ENCODE measurements at places on chromosomes 3 and 15.

DNA sequence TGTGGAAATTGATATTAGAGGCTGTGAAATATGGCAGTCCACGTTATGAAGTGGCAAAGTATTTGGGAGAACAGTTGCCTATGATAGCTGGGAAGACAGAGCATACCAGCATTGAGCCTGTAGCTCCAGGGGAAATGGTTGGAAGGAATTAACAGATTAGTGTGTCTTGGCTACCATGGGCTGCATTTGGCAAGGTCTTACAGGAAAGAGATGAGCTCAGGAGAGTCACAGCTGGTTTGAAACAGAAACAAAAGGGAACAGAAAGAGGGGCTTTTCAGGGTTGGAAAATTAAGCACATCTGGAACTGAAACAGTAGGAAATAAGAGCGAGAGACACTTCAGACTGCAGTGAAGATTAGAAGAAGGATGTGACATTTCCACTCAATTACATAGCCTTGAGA lies 141.7 kb downstream of the FBLN2 start:
- no peak for DNase-seq

DNA sequence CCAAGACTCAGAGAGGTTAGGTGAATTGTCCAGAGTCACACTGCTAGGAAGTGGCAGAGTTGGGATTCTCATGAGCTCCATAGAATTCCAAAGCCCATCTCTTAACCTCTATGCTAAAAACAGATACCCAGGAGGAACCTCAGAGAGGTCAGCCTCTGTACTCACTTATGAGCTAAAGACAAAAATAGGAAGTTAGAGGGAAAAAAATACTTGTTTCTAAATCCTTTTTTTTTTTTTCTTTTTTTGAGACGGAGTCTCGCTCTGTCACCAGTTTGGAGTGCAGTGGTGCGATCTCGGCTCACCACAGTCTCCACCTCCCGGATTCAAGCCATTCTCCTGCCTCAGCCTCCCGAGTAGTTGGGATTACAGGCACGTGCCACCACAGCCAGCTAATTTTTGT lies 31.4 kb downstream of the FSD2 start:
- DNase-seq, result no peak

- no peak for DNase-seq
Measured at GRCh38 chr3:126132751-126133511, 47.5 kb downstream of the ALDH1L1 start.

DNA sequence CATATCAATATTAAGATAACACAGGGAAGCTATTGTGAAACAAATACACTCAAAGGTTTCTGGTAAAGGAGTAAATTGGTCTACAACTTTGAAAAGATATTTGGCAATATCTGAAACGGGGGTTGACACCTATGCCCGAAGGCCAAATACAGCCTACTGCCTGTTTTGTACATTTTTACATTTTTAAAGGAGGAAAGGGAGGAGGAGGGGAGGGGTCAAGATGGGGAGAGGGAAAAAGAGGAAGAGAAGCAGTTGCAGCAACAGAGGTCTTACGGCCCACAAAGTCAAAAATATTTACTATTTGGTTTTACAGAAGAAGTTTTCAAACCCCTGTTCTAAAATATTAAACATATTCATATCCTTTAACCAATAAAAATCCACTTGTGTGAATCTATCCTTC lies 94.2 kb downstream of the FMN1 start:
- no peak for DNase-seq

- DNase-seq, result peak; percentile 44
Measured at GRCh38 chr15:57337868-57338411, 38.4 kb upstream of the CGNL1 start.

DNA sequence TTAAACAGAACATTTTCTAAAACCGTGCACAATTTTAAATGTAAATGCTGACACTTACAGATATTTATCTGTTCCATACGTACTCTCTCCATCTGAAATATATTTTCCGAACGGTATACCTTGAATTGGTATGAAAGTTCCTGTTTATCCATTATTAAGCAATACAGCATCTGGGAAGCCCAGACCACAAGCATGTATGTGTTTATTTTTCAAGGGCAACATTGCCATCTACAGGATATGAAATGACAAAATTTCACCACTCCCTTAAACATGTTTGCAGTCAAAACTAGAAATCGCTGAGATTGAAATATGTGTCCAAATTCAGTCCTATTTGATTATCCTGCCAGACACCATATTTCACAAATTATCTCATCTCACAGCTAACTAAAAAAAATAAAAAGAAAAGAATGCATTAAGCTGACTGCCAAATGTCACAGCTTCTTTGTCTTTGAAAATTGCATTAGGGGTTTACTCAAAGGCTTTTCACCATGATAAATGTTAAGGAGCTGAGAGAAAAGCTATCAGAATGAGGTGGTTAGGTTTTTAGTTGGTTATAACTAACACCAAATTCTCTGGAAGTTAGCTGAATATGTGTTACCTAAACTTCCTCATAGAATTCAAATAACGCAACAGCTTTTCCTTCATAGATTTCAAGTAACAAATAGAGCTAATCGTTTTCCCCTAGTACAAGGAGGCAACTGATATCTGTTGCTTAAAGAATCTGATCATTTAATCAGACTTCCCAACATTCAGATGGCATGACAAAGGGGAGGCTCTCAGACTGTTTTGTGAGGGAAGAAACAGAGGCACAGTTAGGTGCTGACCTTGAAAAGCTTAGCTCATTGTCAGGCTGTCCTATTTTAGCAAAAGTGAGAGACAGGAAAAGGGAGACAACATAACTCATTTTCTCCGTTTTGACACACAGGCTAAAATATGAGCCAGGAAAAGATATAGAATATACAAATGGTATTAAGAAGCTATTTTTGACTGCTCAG lies 533.1 kb downstream of the TBL1XR1 start:
- peak; percentile 71 for DNase-seq

- no peak for DNase-seq
Measured at GRCh38 chr3:133712017-133712416, 34.2 kb upstream of the TF start.

- no peak for DNase-seq
Measured at GRCh38 chr15:35934383-35935049, 388.6 kb upstream of the DPH6 start.

DNA sequence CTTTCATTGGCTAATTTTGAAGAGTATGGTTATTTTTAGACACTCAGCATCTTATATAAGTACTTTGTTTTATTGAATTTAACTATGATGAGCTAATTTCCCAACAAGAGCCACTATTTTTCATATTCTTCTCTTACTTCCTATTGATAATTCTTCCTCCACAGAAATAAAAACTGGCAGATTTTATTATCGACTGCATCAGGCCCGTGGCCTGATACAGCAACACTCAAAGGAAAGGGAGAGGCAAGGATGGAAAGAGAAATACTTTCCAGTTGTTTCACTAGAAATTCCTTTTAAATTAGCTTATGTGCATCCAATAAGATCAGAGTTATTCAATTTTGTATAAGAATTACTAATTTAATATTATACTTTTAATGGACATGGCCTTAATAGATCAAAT lies 886.3 kb downstream of the ROBO1 start:
- no peak for DNase-seq

DNA sequence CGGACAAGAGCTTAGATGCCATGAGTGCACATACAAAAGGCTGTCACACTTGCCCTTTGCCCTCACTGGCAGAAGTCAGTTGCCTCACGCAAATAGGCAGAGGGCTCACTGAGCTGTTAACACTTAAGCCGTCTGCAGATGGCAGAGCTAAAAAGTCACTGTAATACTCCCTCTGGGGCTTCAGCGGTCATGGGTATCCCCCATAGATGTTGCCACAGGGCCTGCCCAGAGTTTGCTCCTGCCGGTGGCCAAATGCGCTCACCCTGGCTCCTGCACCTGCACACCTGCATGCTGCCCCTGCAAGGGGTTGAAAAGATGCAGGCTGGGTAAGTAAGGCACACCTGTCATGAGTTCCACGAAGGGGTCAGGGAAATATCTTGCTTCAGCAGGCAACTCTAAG lies 741.5 kb downstream of the EDEM1 start:
- DNase-seq, result no peak

- DNase-seq, result peak; percentile 63
Measured at GRCh38 chr3:48194446-48195071, 6.3 kb upstream of the CDC25A start.

DNA sequence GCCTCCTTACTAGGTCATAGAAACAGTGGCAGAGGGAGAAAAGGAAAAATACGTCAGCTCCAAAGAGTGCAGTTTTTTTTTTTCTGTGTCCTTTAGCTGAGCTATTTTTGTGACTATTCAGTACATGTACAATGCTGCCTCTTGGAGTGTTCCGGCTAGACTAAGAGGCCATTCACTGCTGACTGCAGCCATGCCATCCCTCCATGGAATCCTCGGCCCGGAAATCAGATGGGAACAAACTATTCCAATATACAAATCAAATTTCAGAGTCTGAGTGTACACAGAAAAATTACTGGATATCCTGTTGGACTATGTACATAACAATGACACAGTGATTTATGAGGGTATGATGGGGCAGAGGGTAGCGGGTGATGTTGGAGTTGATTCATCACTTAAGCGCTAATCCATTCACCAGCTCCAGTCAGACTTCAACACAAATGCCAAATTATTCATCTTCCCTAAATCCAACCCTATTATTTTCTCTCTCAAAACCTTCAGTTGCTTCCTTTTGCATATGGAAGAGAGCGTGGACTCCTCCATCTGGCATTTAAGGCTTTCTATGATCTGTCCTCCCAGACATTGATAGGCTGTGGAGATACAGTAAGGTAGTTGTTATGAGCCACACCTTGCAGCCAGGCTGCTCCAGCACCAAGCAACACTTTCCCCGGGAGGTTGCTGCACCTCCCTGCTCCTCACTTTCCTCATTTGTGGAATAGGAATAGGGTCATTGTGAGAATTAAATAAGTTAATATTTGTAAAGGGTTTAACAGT lies 109.1 kb downstream of the LPP start:
- peak; percentile 64 for DNase-seq

DNA sequence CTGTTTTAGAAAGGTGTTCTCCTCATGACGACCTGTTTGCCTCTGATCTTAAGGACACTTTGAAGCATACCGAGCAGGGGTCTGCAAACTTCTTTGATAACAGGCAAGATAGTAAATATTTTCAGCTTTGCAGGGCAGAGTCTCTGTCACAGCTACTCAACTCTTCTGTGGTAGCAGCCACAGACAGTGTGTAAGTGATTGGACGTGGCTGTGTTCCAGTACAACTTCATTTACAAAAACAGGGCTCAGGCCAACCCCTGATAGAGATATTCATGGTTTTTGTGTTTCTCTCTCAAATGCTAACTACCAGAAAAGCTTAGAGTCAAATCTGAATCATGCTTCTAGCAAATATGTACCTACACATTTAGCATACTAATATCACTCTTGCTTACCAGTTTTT lies 51.5 kb downstream of the TGFBR2 start:
- DNase-seq, result no peak

- DNase-seq, result no peak
Measured at GRCh38 chr3:151987893-151988292, 114.5 kb downstream of the SUCNR1 start.

Data from fibroblast of villous mesenchyme (primary cell).